ENCODE measurements at places on chromosomes 7 and 10. TPM values are rescaled to one million over a fixed set of nuclear protein-coding genes. Genes with fewer than 3 reads are reported as not detected.

Gene NODAL
- total RNA-seq: not detected

Gene STOX1
- 0.21 TPM for total RNA-seq

Gene TMEM213
- total RNA-seq: 0.50 TPM

Gene GIMAP7
- 43.1 TPM for total RNA-seq

Gene SLF2
- total RNA-seq: 41.3 TPM

Gene CYP3A5
- total RNA-seq: 0.15 TPM

GRCh38 chr7:14170872-14171271 lies 181.4 kb upstream of the ETV1 start:
- ATAC-seq: no peak

DNA sequence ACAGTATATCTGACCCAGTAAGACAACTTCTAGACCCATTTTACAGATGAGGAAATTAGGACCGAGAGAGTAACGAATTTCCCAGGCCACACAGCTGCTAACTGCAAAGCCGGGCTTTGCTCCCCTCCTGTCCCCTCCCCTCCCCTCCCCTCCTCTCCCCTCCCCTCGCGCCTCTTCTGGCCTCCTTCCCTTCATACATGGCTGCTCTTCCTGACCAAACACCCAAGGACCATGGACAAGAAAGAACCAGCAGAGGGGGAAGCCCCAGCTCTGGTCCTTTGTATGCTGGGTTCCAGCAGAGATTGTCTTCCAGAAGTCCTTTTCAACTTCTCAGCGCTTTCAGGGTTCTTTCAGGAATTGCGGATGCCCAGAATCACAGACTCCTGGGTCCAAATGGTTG lies 3.6 kb upstream of the TMEM72 start:
- ATAC-seq: no peak

DNA sequence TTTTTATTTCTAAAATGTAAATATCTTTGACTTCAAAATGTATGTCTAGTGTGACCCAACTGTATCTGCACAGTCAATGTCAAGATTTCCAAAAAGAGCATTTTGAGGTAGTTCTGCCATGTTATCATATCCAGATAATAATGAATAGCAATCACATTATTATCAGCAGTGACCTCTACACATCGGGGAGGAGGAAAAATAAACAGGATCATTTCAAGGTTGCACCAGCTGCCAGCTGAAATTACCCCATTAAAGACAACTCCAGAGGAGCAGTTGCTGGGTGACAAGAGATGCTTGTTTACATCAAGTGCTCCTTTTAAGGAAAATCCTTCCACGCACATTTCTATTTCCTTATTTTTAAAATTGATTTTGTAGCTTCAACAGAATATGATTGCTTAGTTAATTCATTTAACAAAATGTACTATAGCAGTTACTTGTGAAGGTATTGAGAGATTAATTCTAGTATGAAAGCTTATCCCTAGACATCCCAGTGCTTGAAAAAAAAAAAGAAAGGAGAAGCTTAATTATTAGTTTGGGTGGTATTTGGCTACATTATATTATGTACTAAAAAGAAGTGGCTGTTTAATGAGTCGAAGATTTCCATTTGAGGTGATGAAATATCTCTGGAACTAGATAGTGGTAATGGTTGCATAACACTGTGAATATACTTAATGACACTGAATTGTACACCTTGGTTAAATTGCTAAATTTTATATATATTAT lies 19.3 kb upstream of the SLC35G1 start:
- no peak for ATAC-seq

DNA sequence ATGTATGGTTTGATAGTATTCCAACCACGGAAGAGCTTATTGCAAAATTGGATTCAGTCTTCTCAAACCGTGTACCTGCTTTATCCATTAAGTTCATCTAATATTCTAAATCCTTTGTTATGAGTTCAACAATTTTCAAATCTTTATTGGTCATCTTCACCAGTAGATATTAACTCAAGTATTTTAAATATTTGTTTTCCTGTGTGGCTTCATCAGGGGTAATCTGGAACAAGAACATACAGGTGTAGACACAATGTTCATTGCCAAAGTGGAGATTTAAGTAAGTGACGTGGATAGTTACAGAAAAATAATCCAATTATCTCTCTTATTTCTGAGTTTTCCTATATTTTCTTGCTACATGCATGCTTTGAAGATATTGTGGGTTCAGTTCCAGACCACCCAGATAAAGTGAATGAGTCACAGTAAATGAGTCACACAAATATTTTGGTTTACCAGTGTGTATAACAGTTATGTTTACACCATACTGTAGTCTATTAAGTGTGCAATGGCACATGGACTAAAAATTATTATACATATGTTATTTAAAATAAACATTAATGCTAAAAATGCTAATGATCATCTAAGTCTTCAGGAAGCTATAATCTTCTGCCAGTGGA lies 429.0 kb upstream of the POT1 start:
- no peak for ATAC-seq

DNA sequence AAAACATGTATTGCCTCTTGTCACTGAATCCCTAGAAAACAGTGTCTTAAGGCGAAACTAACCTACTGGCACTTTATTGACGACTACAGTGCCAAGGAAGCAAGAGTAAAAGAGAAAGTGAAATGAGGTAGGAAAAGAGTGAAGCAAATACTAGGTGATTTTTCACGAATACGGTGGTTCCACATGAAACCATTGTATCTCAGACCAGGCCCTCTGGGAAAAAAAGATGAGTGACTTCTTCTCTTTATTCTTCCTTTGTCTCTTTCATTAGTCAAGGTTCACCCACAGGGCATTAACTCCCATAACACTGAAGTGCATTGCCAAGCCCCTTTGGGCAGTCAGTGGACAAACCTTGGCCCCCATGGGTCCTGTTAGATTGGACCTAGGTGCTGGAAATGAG lies 16.2 kb upstream of the MACC1 start:
- no peak for ATAC-seq

DNA sequence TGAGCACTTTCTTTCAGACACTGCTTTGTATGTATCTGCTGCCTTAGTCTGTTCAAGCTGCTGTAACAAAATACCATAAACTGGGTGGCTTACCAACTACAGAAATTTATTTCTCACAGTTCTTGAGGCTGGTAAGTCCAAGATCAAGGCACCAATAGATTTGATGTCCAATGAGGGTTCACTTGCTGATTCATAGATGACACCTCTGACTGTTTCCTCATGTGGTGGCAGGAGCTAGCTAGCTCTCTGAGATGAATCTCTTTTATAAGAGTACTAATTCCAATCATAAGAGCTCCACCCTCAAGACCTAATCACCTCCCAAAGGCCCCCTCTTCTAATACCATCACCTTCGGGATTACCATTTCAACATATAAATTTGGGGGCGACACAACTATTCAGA lies 76.6 kb upstream of the ADO start:
- ATAC-seq: peak; percentile 18

DNA sequence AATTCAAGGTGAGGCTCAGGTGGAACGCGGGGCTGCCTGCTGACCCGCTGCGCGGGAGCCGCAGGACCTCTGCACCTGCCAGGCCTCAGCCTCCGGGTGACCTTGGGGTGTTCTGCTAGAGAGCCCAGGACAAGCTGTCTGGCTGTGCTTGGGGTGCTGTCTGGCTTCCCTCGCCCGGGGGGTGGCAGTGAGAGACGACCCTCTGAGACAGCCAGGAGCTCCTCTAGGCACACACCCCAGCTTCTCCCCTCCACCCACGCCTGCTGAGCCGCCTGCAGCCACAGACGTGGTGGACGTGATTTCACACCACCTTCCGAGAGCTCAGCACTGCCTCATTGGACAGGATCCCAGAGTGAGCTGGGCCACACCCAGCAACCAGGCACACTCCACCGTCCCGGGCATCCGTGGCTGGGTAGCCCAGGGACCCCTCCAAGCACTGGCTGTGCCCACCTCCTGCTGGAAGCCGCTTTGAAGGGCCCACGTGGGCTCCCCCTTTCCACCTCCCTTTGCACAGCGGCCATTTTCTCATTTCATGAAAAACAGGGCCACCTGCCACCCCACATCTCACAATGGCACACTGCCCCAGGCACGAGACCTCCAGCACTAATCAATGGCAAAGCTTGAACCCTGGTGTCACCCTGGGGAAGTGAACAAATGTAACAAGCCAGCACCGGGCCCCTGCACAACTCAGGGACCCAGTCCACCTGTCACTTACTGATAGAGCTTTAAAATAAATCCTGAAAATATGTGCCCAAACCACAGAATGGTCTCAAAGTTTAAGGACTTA lies 35.0 kb downstream of the ZFAND2A start:
- no peak for ATAC-seq

GRCh38 chr10:113720386-113720785 lies 31.1 kb upstream of the PLEKHS1 start:
- ATAC-seq: no peak

DNA sequence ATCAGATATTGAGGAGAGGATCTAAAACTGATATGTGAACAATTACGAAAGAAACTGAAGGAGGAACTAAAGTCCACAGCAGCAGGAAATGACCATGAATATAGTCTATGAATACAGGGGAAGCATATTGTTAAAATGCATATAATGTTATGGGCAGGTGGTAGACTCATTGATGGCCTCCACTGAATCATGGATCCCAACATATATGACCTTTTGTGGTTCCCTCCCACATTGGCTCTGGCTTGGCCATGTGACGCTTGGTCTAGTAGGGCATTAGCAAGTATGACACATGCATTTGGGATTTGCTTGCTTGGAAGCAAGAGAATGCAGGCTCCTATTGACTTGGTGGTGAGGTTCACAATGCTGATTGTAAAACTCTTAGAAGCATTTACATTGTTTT lies 55.2 kb upstream of the RAB18 start:
- ATAC-seq: no peak

- ATAC-seq: no peak
Measured at GRCh38 chr7:28818996-28819395, 139.1 kb downstream of the TRIL start.

DNA sequence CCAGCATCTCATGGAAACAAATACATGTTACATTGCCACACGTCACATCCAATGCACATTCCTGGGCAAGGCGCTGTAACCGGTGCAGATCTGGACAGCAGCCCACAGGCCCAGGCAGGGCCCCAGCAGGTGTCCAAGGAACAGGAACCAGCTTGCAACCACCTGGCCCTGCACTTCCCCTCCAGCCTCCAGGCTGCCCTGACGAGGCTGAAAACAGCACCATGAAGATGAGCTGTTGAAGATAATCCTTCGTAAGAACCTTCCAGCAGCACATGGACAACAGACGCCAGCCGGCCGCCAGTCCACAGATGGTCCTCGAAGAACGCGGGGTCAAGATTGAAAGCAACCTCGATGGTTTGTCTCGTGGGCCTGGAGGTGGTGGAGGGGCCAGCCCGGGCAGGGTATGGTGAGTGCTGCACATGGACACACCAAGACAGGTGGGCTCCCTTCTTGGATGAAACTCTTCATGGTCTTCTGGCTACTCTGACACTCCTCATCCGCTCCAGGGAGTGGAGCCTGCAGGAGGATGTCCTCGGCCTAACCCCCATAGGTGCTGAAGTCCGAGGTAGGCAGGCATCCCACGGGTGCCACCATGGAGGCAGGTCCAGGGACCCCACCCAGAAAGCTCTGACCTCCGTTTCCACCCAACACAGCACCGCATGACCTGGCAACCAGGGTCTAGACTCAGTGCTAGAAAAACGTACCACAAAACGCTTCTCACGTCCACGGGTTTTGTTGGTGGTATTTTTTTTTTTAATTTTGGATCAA lies 22.9 kb downstream of the PDGFA start:
- ATAC-seq: no peak

DNA sequence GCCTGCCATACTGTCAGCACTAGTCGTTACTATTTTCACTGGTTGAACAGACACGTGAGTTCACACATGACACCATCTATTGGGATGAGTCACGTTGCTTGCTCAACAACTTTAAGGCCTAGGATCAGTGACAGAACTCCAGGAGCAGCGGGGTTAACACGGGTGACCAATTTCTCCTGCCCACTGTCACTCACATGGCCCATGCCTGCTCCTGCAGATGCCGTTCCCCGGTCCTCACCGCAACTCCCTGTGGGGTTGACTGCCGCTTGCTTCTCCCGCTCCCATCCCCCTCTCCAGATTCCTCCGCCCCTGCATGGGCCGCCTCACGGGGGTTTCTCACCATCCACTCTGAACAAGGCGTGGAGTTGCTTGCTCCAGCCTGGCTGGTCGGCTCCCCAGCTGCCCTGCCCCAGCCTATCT lies 128.2 kb downstream of the TAX1BP1 start:
- ATAC-seq: no peak

GRCh38 chr7:151322906-151323305 lies 18.7 kb upstream of the NUB1 start:
- no peak for ATAC-seq

- ATAC-seq: no peak
Measured at GRCh38 chr7:143217806-143218205, 4.0 kb upstream of the TAS2R40 start.

- ATAC-seq: no peak
Measured at GRCh38 chr7:103862302-103863035, 127.0 kb downstream of the RELN start.

DNA sequence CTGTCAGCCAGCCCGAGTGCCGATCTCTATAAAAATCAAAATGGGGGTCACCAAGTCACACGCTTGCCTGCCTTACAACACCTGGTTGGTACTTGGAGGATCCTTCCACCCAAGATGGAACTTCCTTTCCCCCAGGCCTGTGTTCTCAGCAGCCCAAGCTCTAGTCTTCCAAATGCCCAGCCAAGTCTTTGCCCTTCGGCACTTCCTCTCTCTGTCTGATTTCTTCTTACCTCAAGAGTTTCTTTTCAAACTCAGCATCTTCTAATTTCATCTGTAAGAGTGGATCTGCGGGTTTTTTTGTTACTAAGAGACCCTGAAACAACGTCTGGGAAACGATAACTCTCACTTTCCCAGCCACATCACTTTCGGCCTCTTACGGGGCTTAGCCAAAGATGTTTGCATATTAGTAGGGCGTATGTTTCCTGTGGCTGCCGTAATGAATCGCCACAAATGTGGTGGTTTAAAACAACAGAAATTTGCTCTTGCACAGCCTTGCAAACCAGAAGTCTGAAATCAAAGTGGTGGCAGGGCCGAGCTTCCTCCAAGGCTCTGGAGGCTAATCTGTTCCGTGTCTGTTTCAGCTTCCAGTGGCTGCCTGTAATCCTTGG lies 219.9 kb downstream of the TCF7L2 start:
- ATAC-seq: peak; percentile 68

GRCh38 chr10:3033925-3034324 lies 33.4 kb upstream of the PFKP start:
- ATAC-seq: no peak

- no peak for ATAC-seq
Measured at GRCh38 chr10:80188713-80189112, 16.6 kb downstream of the ANXA11 start.

GRCh38 chr7:73899731-73900142 lies 38.8 kb downstream of the TMEM270 start:
- no peak for ATAC-seq

DNA sequence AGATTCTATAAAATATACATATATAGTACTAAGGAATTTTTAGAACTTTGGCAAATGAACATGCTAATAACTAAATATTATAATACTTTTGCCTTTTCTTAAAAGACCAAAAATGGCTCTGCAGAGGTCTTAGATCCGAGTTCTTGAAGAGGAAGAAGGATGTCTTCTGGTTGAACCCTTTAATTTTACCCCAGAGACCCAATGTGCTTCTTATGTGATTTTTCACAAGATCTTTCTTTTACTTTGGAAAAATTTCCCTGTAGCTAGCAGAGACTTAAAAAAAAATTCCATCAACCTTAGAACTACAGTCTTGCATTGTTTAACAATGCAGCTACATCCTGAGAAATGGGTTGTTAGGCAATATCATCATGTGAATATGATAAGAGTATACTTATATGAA lies 663.2 kb downstream of the PARD3 start:
- ATAC-seq: no peak

Measured in activated T-helper 17 cell treated with anti-CD3 and anti-CD28 coated beads, Interleukin-2, amount 50 U/mL, for 72 hours (primary cell).